ENCODE measurements at places on chromosomes 6 and 20. TPM values are rescaled to one million over a fixed set of nuclear protein-coding genes. Genes with fewer than 3 reads are reported as not detected.

Gene RALGAPA2
- 29.9 TPM for total RNA-seq

Gene TSPO2
- not detected for total RNA-seq

Gene C6orf58
- not detected for total RNA-seq

Gene ETV7
- total RNA-seq: 0.47 TPM

Gene TMEM200A
- 0.29 TPM for total RNA-seq

Gene HLA-DMB
- total RNA-seq: 15.8 TPM

Gene SOBP
- 14.4 TPM for total RNA-seq

Gene AGER
- 2.4 TPM for total RNA-seq

Gene RUNX2
- total RNA-seq: 0.68 TPM

Gene C20orf204
- total RNA-seq: 0.29 TPM

Gene LHFPL5
- total RNA-seq: not detected

Gene IL17A
- not detected for total RNA-seq

Gene SRSF12
- 0.09 TPM for total RNA-seq

Gene FAM184A
- 3.9 TPM for total RNA-seq

Gene ADIG
- not detected for total RNA-seq

Gene NXT1
- 14.1 TPM for total RNA-seq

Gene BFSP1
- total RNA-seq: 0.41 TPM

Gene GRM1
- total RNA-seq: 0.06 TPM

Gene PBOV1
- total RNA-seq: not detected

Gene ZNF76
- total RNA-seq: 24.1 TPM

Gene ASIP
- 1.2 TPM for total RNA-seq

Gene AKAP12
- 60.1 TPM for total RNA-seq

All from left cardiac atrium (tissue), 4 donors.